HS-27A (cell line): ENCODE measurements at places on chromosomes 16 and 17.

DNA sequence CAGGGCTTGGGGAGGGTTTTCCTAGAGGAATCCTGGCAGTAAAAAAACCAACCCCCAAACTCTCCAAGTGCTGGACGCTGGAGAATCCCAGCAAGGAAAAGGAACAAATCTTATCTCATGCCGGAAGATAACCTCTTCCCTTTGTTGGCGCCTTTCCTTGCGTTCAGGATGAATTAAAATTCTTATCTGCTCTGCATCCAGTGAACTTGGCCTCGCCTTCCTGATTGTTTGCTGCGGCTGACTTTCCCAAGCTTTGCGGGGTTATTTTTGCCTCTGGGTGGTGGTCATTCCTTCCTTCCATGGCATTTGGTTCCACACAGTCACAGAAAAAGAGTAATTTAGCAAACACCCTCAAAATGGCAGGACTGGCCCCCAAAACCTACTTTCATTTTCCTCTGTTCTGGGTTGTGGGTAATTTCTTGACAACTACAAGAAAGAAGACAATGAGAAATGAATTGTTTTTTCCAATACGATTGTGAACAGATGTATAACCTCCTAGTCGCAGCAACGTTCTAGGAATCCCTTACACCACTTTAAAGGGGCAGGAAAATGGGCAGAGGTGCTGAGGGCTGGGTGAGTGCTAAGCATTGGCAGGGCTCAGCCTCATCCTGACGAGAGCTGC lies 77.8 kb downstream of the MRC2 start:
- DNase-seq: no peak

GRCh38 chr16:81518439-81518757 lies 73.8 kb downstream of the CMIP start:
- DNase-seq: no peak

GRCh38 chr17:7841396-7841914 lies 7.4 kb downstream of the KDM6B start:
- DNase-seq: no peak

DNA sequence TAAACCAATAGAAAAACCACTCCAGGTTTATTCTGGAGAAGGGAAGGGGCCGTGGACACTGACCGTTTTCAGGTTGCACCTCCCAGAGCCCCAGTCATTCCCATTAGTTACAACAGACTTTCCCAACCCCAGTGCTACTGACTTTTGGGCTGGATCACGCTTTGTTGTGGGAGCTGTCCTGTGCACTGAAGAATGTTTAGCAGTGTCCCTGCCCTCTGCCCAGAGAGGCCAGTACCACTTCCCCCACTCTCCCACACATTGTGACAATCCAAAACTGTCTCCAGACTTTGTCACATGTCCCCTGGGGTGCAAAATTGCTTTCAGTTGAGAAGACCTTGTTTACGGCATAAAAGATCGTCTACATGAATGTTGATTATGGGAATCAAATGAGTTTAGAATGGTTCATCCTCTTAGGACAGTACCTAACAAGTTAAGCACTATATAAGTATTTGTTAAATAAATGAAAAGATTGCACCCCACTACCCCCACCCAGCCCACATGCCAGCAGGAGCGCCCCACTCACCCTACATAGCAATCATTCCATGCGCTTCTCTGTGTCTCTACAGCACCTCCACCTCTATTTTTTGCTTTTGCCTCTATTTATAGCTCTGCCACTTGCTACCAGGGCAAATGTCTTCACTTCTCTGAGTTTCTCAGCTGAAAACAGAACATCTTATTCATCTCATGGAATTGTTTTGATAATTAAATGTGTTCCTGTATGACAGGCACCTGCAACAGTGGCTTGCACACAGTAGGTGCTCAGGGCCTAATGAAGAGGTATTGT lies 104.9 kb downstream of the AXIN2 start:
- no peak for DNase-seq

- DNase-seq: no peak
Observed at GRCh38 chr17:57881143-57881542, 31.3 kb upstream of the MRPS23 start.

DNA sequence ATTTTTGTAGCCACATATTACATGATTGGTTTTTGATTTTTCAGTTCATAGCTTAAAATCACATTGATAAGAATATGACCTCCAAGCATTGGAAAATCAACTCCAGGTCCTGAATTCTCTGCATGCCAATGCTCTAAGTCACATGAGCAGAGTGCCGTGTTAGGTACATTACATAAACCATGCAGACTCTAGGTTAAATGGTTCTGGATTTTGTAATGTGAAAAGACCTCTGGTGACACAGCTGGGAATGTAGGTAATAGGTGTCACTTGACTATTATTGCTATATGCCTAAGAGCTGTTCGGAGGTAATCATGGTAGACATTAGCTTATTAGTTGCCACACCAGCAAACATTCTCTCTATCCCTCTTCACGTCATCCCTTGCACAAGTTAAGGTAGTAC lies 231.1 kb upstream of the SALL1 start:
- no peak for DNase-seq

- DNase-seq: no peak
Observed at GRCh38 chr16:49594685-49595498, 221.3 kb downstream of the C16orf78 start.

DNA sequence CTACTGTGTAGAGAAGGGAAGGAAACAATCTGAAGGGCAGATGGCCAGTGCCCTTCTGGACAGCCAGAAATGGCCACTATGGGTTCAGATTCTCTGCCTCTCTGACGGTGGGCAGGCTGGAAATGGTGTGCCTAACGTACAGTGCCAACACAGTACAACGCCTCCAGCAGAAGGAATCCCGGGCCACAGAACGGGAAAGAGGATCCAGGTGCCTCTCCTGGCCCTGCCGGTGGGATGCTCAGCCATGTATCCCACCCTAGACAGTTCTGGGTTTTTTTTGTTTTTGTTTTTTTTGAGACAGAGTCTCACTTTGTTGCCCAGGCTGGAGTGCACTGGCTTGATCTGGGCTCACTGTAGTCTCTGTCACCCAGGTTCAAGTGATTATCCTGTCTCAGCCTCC lies 71.5 kb downstream of the SLC5A11 start:
- DNase-seq: no peak

- no peak for DNase-seq
Observed at GRCh38 chr16:62177351-62178203, 141.3 kb upstream of the CDH8 start.

DNA sequence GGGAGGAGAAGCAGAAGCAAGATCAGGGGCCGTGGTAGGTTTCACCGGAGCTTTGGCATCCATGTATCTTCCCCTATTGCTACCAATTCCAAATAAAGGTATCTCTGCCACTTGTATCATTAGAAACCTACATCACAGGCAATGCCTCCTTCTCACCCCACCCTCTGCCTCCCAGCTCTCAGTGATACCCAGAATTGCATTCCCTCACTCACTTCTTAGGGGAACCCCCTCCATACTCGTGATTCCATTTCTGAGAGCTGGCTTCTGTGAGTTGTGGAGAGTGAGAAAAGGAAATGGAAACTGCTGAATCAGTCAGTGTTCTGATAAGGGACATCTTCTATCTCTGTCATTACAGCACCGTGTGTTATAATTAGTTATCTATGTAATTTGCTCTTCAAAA lies 2.3 kb upstream of the CCL3 start:
- DNase-seq: no peak

DNA sequence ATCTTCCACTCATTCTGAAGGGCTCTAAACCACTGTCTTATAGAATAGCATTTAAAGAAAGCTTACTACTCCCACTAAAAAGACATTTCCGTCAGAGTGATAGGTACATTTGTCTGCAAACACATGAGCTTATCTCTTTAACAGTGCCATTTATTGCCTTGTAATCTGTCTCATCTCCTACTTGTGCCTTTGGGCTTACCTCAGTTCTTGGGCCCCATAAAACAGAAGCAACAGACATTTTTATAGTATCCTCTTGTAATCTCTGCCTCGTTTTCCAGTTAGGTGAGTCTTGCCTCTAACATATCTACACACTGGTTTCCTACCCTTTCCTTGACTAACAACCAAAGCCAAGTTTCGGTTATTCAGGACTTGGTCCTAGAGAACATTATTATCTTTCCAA lies 681.4 kb upstream of the KIF2B start:
- no peak for DNase-seq

DNA sequence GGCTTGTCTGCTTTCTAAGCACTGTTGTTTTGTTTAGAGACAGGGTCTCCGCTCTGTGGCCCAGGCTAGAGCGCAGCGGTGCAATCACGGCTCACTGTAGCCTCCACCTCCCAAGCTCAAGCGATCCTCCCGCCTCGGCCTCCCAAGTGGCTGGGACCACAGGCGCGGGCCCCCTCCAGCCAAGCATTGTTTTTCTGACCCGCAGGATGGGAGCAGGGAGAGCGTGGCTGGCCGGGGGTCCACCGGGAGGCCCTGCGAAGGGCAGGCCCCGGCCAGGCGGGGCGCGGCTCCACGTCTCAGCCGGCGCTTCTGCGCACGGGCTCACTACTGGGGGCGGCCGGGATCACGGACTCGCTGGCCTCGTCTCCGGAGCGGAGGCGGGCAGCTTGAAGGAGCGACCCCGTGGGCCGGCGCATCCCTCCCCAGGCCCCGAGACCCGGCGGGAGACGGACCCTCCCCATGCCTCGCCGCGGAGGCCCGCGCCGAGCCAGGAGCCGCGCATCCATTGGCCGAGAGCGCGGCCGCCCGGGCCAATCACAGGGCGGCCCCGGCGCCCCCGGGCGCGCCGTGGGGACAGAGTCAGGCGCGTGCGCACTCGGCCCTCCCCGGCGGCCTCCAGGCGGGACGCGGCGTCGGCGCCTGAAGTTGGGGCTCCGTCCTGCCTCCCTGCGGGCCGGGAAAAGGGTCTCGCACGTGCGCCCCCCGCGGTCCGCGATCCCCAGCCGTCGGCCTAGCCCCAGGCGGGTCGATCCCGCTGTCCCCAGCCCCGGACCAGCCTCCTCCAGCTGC lies 24.9 kb downstream of the ACTG1 start:
- DNase-seq: no peak

DNA sequence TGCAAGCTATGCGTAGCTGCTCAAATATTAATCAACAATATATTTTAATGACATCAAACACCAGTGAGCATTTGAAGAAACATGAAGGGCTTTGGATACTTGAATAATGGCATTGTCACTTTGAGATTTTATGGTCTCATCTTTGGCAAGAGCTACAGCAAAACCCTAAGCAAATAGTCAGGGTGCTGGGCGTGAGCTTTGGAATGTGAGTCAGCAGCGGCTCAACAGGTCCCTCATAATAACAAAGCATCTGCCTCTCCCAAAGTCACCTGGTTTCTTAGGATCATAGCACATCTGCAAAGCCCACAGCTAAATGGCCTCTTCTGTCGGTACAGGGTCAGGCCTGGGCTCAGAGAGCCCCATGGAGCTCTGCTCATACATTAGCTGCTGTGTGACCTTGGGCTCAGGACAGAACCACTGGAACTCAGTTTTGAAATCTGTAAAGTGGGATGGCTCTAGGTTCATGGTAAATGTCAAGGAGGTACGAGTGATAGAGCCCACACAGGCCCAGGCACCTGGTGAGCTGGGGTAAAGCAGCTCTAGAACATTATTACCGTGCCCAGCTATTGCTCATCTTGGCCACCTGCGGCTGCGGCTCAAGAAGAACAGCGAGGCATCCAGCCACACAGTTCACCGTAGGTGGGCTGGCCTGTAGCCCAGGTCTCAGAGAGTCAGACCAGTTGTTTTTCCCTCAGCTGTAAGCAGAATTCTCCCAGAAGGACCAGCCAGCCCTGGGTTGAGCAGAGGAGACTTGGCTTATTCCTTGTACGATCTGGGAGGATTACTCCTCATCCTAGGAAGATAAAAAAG lies 544.5 kb upstream of the CDH11 start:
- no peak for DNase-seq

- DNase-seq: no peak
Observed at GRCh38 chr17:17196776-17197175, 9.4 kb downstream of the PLD6 start.

GRCh38 chr16:84180519-84181140 lies 6.2 kb downstream of the TAF1C start:
- DNase-seq: no peak

GRCh38 chr17:27217631-27218030 lies 76.3 kb upstream of the WSB1 start:
- DNase-seq: no peak

DNA sequence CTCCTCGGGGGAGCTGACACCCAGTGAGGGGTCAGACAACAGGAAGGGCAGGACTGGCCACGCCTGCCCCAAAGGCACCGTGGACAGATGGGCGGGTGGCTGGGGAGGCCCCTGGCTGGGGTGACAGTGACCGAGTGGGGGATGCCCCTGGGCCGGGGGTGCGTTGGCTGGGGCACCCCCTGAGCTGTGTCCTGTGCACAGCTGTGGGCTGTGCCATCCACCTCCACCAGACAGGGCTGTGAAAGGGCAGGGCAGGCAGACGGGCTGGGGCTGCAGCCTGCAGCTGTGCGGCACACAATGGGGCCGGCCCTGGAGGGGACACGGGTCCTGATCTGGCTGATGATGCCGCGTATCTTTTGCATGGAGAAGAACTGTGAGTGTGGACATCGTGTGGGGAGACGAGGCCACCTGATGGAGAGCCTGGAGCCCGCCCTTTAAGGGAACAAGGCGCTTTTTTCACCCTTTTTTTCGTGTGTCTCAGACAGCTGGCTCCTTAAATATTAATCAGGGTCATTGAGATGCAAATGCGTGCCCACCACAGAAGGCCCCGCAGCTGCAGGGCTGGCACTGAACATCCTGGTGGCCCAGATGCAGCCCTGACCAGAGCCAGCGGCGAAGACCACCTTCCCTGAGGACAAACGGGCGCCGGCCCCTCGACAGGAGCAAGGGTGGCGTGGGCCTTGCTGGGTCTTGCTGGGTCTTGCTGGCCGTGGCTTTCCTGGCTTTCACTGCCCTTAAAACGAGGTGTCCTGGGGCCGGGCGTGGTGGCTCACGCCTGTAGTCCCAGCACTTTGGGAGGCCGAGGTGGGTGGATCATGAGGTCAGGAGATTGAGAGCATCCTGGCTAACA lies 42.4 kb upstream of the GNG13 start:
- no peak for DNase-seq

GRCh38 chr17:76018340-76018680 lies 8.8 kb downstream of the EVPL start:
- no peak for DNase-seq

GRCh38 chr16:57572978-57573728 lies 30.7 kb downstream of the ADGRG5 start:
- DNase-seq: no peak

DNA sequence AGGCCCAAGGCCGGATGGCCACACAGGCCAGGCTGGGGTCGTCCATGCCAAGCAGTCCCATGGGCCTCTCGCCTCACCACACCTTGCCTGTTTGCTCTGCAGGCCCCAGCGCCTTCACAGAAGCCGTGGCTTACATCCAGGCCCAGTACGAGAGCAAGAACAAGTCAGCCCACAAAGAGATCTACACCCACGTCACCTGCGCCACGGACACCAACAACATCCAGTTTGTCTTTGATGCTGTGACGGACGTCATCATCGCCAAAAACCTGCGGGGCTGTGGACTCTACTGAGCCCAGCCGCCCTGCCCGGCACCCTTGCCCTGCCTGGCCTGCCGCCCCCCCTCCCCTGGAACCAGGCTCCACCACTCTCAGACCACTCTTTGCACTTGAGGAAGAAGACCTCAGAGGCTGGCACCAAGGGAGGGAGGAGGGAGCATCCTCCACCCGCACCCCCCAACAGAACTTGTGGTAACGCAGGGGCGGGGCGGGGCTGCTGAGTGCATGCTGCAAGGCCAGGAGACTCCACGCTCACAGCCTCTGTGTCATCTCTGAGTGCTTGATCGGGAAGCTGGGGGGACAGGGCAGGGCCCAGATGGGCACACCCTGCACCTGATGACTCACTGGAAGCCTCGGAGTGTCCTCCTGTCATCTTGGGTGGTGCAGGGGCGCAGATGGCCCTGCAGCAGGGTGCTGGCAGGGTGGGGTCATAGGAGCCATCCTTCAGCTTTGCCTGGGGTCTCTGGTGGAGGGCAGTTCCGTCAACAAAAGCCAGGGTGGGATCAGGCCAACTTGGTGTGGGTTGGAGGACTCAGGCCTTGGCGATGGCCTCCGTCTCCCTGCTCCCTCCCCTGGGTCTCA lies 81.5 kb downstream of the AMFR start:
- peak; percentile 19 for DNase-seq
